ENCODE measurements at places on chromosomes 1 and 21.

DNA sequence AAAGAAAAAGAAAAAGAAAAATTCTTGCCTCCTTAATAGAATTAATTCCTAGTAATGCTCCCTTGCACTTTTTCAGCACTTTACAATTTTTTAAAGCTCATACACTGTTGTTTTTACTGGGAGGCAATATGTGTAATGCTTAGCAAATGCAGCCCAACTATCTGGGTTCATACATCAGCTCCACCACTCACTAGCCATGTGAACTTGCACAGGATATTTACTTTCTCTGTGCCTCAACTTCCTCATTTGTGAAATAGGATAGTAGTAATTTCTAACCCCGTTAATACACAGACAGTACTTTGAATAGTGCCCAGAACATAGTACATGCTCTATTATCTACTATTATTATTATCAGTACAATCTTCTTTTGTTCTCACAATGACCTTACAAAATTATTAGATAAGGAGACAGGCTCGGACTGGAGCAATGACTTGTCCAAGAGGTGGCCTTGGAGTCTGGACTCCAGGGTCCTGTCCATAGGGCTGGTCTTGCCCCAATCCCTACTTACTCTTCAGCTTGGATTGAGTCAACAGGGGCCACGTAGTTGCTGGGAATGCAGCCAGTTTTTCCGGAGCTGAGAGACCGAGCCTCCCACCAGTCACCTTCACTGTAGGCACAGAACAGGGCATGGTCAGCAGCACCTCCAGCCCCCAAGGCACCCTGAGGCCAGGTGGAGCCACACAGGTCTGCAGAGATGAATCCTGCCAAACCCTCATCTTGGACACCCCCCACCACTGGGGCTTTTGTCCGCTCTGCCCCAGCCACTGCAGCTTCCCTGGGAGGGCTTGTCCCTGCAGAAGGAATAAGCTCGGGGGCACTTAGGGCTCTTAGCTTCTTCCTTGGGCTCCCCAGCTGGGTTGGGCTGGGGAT, 13.7 kb downstream of the FGR start:
- no peak for DNase-seq

GRCh38 chr1:94182191-94182590, 55.2 kb downstream of the ARHGAP29 start:
- DNase-seq: no peak

DNA sequence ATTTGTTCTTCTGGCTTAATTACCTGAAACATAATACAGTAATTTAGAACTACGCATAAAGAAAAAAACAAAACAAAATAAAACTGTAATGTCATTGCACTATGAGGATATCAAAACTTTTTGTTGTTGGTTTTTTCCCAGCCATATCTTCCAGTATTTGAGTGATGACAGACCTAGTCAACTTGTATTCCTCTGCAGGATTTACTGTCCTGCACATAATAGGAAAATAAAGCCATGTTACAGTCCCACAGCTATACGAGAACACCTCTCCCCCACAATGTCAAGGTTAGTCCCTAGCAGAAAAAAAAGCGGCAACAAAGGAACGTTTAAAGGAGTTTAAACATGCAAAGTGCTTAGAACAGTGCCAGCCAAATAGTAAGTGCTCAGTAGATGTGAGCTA, 55.3 kb upstream of the PRDX6 start:
- DNase-seq: no peak

DNA sequence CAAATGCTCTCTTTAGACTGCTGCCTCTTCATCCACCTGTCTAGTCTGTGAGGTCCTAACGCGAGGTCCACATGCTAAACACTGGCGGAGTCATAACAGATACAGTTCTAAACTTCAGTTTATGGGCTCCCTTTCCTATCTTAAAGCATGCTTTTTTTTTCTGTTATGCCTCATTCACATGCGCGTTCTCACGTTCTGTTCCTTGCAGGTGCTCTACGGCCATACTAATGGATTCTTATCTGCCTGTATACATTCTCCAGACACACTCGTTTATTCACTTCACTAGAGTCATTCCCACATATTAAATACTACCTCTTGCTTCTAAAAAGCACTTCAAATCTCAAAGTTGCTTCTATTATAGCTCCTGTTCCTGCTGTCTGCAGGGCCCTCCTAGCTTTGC, 38.7 kb downstream of the PHC2 start:
- DNase-seq: no peak

DNA sequence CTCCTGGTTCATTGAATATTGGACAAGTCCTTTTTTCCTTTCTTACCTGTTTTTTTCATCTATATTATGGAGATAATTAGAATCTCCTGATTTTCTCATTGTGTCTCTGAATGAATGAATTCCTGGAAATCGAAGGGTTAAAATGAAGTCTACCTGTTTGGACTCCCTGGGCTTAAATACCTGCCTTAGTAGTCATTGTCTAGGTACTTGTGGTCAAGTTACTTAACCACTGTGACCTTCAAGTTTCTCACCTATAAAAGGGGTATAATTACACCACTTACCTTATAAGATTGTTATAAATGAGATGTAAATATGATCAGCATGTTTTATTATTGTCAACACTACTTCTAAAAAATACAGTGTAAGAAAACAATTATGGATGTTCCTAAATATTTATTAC, 9.0 kb upstream of the TBX19 start:
- DNase-seq: no peak

DNA sequence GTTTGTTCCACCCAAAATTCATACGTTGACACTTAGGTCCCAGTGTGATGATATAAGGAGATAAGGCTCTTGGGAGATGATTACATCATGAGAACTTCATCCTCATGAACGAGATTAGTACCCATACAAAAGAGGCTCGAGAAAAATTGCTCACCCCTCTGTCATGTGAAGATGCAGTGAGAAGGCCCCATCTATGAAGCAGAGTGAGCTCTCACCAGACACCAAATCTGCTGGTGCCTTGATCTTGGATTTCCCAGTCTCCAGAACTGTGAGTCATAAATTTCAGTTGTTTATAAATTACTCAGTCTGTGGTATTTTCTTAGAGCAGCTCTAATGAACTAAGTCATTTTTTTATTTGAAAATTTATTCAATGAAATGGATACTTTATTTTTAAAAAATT, 42.6 kb upstream of the USP25 start:
- DNase-seq: no peak

GRCh38 chr1:116748272-116748671, 6.0 kb upstream of the CD2 start:
- no peak for DNase-seq

DNA sequence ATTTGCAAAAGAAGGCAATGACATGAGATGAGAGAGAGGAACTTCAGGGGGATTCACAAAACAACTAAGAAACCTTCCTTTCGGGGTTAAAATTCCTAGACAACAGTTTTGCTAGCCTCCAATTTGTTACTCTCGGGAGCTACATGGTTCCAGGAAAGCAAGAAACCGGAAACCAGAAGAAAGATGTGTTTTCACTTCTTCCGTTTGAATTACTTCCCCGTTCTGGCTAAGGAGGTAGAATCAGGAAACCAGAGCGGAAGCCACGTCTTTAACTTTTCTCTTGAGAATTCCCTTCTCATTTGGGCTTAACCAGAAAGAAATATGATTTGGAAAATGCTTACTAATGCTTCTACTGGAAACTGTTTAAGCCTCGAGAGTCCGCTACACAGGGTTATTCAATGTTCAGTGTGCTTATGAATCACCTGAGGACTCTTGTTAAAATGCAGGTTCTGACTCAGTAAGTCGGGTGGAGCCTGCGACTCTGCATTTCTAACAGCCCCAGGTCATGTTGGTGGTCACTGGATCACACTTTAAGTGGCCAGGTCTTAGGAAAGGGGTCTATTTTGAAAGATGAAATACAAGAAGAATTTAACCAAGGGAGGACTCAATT, 43.5 kb upstream of the MCOLN3 start:
- no peak for DNase-seq

DNA sequence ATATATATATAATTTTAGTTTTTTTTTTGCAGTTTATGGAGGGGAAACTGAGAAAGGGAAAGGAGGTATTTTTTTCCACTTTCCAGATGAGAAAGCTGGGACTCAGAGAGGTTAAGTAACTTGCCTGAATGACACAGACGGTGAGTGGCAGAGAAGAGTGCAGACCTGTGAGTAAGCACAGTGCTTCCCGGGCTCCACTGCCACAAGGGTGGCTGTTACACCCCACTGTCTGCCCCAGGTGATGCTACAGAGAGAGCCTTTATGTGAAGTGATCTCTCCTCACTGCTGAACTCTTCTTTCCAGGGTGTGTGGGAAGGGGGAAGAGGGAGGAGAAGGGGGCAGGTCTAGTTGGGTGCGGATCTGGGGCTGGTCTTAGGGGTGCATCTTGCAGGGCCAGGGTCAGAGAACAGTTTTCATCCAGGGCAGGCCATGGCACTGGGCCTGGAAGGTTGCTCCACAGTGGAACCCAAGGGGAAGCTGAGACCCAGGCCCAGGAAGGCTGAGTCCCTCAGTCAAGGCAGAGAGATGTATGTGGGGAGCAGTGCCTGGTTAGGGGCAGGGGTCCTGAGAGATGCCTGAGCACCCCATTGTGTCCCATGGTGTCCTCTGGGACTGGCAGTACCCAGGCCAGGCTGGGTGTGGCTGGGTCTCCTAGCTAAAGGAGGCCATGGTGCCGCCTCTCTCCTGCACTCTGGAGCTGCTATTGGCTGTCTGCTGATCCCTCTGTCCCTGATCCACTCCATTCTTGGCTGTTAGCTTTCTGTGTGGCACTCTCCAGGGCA, 357.5 kb downstream of the PTPRU start:
- no peak for DNase-seq

DNA sequence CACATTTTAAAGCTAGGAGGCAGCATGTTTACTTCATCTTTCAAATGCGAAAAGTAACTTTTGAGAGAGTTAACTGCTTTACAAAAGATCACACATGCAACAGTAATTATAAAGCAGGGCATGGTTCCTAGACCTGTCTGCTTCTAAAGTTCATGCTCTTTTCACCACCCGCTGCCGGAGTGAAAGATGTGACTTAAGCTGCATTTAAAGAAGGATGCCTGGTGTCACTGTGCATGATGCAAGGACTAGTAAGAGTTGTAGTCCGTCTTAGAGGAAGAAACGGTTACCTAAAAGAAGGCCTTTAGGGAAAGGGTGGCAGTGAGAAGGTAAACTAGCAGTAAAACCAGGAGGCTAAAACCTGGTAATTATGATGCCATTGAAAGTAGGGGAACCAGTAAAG, 1689.1 kb downstream of the KCNT2 start:
- no peak for DNase-seq

- DNase-seq: no peak
Measured at GRCh38 chr1:51241119-51241518, 5.0 kb downstream of the RNF11 start.

GRCh38 chr1:212269306-212269705, 15.9 kb upstream of the PPP2R5A start:
- no peak for DNase-seq

DNA sequence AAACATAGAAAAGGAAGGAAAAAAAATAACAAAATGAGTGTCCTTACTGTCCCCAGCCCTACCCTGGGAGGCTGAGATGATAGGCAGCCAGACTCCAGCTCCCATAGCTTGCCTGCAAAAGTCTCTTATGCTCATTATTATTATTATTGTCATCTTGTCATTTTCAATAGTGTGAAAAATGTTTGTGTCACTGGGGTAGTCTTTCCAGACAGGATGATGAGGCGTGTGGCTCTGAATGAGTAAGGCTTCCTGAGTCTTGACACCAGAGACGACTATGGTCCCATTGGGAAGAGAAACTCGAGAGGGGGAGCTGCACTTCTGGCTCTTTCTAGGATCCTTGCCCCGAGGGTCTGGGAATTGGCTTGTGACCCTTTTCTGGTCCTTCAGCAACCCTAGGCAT, 1.1 kb upstream of the CYB561D1 start:
- DNase-seq: no peak
